ENCODE measurements at places on chromosomes 1 and 21.
A peak's percentile ranks its signal among the peaks of the same experiment; 100 is the strongest.

- peak; percentile 74 for DNase-seq
Measured at GRCh38 chr1:109640285-109640865, 15.5 kb upstream of the GSTM4 start.

- DNase-seq, result peak; percentile 47
Measured at GRCh38 chr1:177185209-177185608, 14.5 kb downstream of the BRINP2 start.

DNA sequence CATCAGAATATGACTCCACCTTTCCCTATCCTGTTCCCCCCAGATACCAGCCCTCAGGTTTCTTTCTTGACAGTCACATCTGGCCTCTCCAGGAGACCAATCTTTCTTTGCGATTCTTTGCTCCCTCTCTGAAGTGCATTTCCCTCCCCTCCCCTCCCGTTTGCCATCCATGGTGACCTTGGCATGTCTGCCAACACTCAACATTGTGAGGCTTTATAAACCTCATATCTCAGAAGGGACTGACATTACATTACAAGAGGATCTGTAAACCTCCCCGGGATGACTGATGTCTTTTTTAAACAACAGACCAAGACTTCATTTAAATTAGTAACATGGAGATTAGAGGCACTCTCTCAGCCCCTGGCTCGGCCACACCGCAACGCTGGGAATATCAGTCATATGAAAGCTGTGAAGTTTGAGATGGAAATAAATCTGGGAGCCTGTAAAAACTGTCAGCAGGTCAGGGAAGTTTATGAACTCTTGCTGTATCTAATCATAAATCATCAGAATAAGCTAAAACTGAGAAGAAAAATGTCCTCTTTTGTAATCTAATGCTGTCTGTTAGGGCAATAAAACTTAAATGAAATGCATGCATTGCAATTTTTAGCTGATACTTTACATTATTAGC lies 401.7 kb upstream of the PROX1 start:
- DNase-seq, result no peak

- DNase-seq, result no peak
Measured at GRCh38 chr21:17539323-17539722, 26.5 kb downstream of the CXADR start.
